Activated CD4-positive, alpha-beta memory T cell treated with anti-CD3 and anti-CD28 coated beads for 36 hours (primary cell): ENCODE measurements at places on chromosomes 5 and 9. TPM values are rescaled to one million over a fixed set of nuclear protein-coding genes. Genes with fewer than 3 reads are reported as not detected.

- H3K27ac ChIP-seq: no peak overlapping the region
- H3K4me3 ChIP-seq: no peak overlapping the region
- H3K4me1 ChIP-seq: no peaks in the 10 kb centered on the region
- no peaks in the 10 kb centered on the region for H3K27me3 ChIP-seq
- H3K36me3 ChIP-seq: no peaks in the 10 kb centered on the region
These were observed 44.5 kb downstream of the AMBP start for GRCh38 chr9:114033397-114034103.

DNA sequence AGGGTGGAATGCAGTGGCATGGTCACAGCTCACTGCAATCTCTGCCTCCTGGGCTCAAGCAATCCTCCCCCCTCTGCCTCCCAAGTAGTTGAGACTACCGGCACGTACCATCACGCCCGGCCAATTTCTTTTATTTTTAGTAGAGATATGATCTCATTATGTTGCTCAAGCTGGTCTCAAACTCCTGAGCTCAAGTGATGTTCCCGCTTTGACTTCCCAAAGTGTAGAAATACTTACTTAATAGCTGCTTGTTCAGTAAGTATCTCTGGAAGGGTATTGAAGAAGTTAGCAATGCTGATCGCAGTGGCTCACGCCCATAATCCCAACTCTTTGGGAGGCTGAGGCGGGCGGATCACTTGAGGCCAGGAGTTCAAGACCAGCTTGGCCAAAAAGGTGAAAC lies 35.7 kb upstream of the PLIN2 start:
- peaks cover 16% of the 10 kb centered on the region for H3K4me1 ChIP-seq
- no peak overlapping the region for H3K4me3 ChIP-seq
- no peaks in the 10 kb centered on the region for H3K36me3 ChIP-seq
- DNase-seq: no peak

DNA sequence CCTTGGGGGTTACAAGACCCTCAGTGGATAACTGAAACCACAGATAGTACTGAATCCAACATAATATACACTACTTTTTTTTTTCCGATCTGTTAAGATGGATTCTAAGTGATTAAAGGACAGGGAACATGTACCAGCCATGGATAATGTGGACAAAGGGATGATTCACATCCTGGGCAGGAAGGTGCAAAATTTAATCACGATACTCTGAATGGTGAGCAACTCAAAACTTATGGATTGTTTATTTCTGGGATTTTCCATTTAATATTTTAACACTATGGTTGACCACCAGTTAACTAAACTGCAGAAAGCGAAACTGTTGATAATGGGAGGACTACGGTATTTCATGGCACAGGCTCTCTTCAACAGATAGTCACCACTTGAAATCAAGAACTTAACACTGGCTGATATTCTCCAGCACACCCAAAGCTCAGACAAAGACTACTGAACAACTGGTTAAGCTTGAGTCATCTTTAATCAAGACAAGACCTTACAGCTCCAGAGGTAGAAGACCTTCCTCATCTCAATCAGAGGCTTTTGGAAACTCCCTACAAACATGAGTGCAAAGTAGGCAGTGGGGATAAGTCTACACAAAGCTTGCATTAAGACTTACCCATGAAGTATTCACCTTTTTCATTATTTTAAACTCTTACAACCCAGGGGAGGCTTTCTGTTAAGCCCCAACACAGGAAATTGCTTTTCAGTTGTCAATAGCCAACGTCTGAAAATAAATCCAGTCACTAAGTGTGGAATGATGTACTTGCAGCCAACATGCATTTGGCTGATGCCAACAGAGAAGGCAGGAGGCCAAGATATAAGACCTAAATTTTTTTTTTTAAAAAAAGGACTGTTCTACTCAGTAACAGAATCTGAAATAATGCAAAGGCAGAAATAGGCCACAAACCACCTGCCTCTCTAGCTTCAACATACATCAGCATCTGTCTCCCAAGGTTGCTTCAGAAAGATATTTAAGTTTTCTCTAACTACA lies 78.7 kb downstream of the ELAVL2 start:
- H3K27ac ChIP-seq: no peak overlapping the region
- H3K4me1 ChIP-seq: no peaks in the 10 kb centered on the region
- H3K4me3 ChIP-seq: no peak overlapping the region
- DNase-seq: no peak
- H3K36me3 ChIP-seq: no peaks in the 10 kb centered on the region

DNA sequence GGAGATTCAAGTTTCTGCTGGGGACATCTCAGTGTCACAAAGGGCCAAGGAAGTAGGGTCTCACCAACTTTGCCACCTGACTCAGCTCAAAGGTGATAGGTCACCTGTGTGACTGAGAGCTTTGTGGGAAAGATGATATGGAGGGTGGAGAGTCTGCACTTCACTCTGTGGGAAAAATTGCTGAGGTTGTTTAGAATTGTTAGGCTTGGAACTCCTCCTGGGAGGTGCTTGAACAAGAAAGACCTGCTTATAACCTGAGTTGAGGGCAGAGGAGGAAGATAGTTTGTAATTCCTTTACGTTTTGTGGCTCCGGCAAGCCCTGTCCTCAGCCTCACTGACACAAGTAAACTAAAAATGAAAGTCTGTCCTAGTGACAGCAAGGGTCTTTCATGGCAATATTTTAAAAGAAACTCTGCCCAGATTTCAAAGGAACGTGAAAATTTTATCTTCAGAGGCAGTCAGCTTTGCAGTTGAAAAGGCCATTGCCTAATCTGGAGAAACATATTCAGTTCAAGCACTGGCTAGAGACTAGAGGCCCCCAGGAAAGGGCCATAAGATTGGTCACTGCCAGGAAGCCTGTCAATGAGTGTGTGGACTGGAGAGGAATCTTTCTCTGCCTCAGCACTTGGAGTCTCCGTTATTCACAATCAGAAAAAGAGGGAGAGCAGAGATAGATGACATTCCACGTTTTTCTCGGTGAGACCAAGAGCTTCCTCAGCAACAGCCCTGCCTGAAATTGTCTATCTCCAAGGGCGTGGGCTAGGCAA lies 23.2 kb downstream of the PCDHAC2 start:
- H3K4me3 ChIP-seq: no peak overlapping the region
- no peaks in the 10 kb centered on the region for H3K36me3 ChIP-seq
- no peaks in the 10 kb centered on the region for H3K27me3 ChIP-seq
- no peaks in the 10 kb centered on the region for H3K4me1 ChIP-seq

- H3K36me3 ChIP-seq: peaks cover 59% of the 10 kb centered on the region
- peaks cover 52% of the 10 kb centered on the region for H3K4me1 ChIP-seq
- H3K27ac ChIP-seq: peak overlapping the region; percentile 26
- no peaks in the 10 kb centered on the region for H3K27me3 ChIP-seq
These were observed 2.9 kb downstream of the RPS23 start for GRCh38 chr5:82275216-82275664.

GRCh38 chr5:143791848-143792731 lies 19.9 kb upstream of the HMHB1 start:
- DNase-seq: no peak
- H3K27ac ChIP-seq: no peak overlapping the region
- peaks cover 6% of the 10 kb centered on the region for H3K4me1 ChIP-seq
- H3K27me3 ChIP-seq: peaks cover 2% of the 10 kb centered on the region
- peaks cover 2% of the 10 kb centered on the region for H3K36me3 ChIP-seq

- peaks cover 27% of the 10 kb centered on the region for H3K4me1 ChIP-seq
- DNase-seq: no peak
- H3K27ac ChIP-seq: no peak overlapping the region
- H3K36me3 ChIP-seq: no peaks in the 10 kb centered on the region
These were observed 4.1 kb downstream of the IL4 start for GRCh38 chr5:132677682-132678400.

Gene CD180
- 0.21 TPM for total RNA-seq
